Neural cell (in vitro differentiated cells): ENCODE measurements at places on chromosomes 3 and 15. TPM values are rescaled to one million over a fixed set of nuclear protein-coding genes. Genes with fewer than 3 reads are reported as not detected.

ARGFX gene
- not detected in 2 replicates for polyA plus RNA-seq

FBLN2 gene
- 0.30 and 0.37 TPM in 2 replicates for polyA plus RNA-seq

TNNC1 gene
- polyA plus RNA-seq, result 2.2 TPM in 1 of 2 replicates, not detected in the other

FBXW12 gene
- polyA plus RNA-seq, result not detected in 2 replicates

MED12L gene
- polyA plus RNA-seq, result 28.5 and 35.5 TPM in 2 replicates

ACKR4 gene
- polyA plus RNA-seq, result not detected in 2 replicates

MCF2L2 gene
- 9.3 and 10.0 TPM in 2 replicates for polyA plus RNA-seq

ALAS1 gene
- 66.0 and 66.7 TPM in 2 replicates for polyA plus RNA-seq

LRTM1 gene
- polyA plus RNA-seq, result not detected in 2 replicates
